NCI-H1105 (cell line): ENCODE measurements at places on chromosomes 6 and 20.

DNA sequence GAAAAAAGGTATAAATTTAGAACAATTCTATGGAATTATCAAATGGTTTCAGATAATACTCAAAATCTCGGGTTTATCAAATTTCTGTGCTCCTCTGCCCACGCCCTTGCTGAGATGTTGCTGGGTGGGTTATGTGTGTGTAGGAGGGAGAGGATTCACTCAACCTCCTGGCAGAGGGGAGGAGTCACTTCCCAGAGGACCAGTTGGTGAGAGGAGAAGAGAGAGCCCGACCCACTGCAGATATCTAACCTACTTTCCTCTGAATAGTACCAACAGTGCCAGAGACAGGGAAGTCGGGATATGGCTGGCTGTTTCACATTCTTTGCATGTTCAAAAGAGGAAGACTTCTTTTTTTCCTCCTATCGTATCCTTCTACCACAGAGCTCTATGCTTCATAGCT is 187.1 kb upstream of the MAN1A1 start:
- no peak for DNase-seq

DNA sequence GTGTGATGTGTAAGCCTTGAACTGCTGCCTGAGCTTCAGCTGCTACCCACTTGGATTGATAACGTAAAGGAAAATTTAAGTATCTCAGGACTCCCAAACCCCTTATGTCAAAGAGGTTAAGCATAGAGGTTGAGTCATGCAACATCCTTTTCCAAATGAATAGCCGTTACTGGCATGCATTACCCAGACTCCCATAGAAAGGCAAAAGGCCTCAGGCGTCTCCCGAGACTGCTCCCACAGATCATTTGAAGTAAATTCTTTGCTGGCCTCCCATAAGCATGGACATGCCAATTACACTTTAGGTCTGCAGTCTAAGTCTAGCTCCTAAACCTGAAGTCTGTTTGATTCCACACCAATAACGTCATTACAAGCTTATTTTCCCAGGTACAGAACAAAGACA is 14.7 kb downstream of the IPCEF1 start:
- no peak for DNase-seq

DNA sequence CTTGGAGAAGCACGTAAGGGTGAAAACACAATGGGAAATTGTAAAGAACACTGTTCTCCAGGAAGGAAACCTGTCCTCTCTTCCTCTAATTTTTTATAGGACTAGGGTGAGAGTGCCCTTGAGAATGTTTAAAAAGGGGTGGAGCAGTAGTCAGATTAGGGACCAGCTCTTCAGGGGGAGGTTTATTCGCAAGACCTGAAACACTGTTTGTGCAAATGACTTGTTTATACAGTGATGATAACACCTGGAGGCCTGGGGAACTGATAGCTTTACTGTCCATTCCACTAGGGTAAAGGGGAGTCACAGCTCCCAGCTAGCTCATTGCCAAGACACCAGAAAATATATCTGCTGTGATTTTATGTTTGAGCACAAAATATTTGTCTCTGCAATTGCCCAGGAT is 8.1 kb upstream of the FUT9 start:
- DNase-seq, result no peak

DNA sequence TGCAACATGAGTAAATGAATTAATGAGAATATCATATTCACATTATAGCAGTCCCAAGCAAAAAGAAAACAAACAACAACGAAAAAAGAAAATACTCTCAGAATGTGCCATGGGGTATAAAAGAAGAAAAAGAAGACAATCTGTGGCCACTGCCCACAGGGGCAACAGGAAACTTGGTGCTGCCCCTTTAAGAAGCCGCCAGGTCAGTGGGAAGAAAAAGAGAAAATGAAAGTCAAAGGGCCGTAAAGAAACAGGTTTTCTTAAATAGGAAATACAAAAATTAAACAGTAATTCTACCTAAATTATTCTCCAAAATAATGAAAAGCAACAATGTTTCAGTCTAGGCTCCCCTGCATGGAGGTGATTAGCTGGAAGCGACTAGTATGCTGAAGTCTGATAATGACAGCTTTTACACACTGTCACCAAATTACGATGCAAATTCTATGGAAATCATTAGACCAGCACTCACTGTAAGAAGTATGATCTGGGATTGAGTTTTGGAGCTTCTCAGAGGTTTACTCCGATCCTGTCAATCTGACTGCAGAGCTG is 23.6 kb downstream of the GMDS start:
- no peak for DNase-seq

GRCh38 chr6:42864602-42865001 is 14.8 kb upstream of the RPL7L1 start:
- DNase-seq, result no peak

DNA sequence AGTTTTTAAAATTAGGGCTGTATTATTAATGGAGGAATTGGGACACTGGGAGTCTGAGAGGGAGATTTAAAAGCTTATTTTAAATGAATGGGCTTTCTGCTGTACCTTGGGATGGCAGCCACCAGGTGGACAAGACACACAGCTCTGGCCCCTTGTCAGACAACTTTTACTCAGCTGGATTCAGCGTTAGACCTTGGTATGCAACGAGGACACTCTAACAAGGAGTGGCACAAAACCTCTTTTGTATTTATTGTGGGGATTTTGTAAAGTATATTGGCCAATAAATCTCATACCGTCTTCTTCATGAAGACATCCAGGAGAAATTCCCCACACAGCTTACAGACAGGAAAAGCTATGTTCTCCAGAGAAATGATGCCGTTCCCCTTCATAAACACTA is 105.7 kb downstream of the LCA5 start:
- no peak for DNase-seq

DNA sequence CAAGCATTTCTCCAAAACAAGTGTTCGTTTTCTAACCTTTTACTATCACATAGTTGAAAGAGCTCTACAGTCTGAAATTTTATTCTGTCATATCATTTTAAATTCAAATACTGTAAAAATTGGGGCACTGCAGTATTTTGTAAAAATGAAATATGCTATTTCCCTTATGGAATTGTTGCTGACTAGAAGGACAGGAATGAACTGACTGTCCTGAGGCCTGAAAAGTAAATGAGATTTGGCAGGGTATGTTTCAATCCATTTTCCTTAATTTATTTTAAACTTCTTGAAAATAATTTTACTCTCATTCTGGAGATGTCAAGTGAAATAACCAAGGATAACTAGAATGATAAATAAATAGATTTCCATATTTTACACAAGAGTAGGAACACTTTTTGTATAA is 11.9 kb upstream of the PNRC1 start:
- no peak for DNase-seq

GRCh38 chr6:115613488-115613887 is 447.2 kb downstream of the FRK start:
- DNase-seq, result no peak

DNA sequence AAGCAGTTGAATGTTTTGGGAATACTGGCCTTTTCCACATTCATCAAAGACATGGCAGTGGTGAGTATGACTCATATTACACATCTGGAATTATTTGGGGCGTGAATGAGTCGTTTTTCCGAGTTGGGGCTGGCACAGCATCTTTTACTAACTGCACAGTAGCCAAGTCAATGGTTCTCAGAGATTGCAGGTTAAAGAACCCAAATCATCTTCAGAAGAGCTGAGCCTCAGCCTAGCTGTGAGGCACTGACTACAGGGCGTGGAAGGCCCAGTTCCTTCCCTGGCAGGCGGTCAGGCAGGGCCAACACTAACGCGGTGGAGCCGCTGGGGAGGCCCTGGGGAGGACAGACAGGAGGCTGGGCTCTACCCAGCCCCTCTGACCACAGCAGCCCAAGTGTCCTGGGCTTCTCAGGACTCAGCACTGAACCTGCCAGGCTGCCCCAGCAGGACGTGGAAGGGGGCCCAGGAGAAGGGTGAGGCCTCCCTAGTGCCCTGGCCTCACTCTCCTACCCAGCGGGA is 20.1 kb upstream of the HELZ2 start:
- no peak for DNase-seq

DNA sequence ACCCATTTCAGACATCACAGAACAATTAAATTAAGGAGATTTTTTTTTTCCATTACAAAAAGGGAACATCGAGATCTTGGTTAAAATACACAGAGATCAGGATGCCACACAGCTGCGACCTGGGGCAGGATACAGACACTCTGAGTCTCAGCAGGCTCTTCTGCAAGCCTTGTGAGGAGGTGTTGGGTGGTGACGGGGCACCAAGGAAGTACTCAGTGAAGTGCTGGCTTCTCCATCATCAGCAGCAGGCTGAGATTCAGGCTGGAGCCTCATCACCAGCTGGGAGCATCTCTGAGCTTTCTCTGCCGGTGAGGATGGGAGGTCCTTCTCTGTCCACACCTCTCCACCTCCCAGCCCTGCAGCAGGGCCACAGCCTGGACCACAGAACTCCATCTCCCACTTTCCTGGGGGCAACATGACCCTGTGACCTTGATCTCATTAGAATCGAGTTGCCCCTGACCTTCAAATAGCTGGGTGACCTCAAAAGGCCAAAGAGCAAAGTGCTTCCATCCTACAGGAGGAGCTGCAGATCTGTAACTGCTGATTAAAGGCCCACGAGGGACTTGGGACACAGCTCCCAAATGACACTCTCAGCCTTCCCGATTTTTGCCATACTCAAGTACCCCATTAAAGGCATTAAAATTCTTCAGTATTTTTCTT is 16.0 kb downstream of the PMEPA1 start:
- DNase-seq, result no peak

- no peak for DNase-seq
Observed at GRCh38 chr20:3456648-3457047, 14.2 kb upstream of the ATRN start.

DNA sequence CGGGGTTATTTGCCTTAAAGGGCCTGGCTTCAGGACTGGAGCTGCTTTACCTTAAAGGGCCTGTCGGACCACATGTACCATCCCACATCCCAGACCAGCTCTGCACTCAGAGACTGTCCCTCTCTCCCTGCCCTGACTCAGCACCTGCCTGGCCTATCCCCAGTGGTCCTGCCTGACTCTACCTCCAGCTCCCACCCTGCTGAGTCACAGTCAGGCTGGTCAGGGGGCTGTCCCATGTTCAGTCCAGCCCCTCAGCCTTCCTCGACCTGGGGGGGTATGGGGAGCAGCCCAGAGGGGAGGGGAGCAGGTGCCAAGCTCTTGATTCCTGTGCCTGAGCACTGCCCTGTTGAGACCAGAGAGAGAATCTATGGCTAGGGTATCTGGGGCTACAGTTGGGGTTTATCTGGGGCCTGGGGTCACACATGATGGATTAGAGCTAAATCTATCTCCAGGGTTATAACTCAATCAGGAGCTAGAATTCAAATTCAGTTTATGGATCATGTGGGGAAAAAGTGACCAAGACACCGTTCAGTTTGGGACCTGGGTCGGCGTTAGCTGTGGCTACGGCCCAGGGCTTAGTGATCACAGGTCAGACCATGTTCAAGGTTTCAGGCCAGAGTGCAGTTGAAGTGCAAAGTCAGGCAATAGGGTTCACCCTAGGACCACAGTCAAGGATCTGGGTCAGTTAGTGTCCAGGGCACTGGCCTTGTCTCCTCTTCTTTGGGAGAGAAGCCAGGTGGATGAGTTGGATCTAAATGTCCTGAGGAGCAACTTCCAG is 9.4 kb upstream of the TRIB3 start:
- no peak for DNase-seq
